ENCODE measurements at places on chromosomes 12 and 14. TPM values are rescaled to one million over a fixed set of nuclear protein-coding genes. Genes with fewer than 3 reads are reported as not detected.

Gene BCL7A
- 13.8 TPM for total RNA-seq

GRCh38 chr14:85943192-85943591 lies 413.2 kb downstream of the FLRT2 start:
- no peak for DNase-seq

GRCh38 chr12:47753021-47754001 lies 5.4 kb downstream of the RAPGEF3 start:
- DNase-seq = no peak

Gene CLEC2A
- not detected for total RNA-seq

GRCh38 chr14:50871228-50871627 lies 625 bp upstream of the ABHD12B start:
- DNase-seq = no peak

- DNase-seq = no peak
Observed at GRCh38 chr14:104389326-104390220, 190.0 kb upstream of the C14orf180 start.
